ENCODE measurements at places on chromosomes 12 and 14.

DNA sequence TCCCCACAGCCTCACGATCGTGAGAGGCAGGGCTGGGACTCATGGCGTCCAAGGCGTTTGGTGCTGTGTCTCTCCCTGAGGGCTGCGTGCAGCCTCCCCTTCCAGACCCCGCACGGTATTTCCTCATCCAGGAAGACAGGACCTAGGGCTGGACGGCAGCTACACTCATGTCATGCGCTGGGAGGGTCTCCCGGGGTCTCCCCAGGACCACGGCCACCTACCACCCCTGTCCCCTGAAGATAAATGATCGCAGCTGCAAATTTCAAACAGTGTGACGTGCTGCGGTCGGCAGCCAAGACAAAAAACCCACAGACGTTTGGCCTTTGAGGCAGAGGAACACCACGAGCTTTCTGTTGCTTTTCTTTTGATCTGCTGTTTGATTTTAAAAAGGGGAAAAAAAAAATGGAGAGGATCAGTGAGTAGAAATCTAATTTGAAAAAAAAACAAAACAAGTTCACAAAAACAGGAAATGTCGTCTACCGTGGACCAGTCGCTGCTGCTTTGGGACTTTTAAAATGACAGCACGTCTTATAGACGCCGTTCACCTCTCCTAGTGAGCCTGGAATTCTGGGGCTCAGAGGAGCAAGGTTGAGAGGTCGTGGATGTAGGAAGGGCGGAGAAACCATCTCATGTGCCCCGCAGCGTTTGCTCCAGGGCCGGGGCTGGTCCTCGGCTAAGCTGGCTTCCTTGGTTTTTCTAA is 237.6 kb downstream of the SLC41A2 start:
- no peak for DNase-seq

- DNase-seq = no peak
Measured at GRCh38 chr12:71871116-71871515, 31.6 kb downstream of the TBC1D15 start.

GRCh38 chr12:89593233-89593632 is 67.4 kb upstream of the POC1B start:
- no peak for DNase-seq

DNA sequence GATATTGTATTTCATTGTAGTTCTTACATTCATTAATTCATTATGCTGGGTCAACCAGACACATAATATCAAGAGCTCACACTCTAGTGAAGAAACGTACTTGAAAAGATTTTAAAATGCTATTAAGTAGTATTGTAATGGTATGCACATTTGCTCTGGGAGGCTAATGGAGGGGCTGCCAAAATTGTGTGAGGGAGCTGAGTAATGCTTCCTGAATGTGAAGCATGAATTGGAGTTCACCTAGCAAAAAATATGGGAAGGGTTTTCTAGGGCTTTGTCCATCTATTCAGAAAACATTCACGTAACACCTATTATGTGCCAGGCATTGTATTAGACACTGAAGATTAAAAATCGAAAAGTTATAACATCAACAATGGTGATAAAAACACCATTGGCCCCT is 403.8 kb upstream of the PDE3A start:
- no peak for DNase-seq

DNA sequence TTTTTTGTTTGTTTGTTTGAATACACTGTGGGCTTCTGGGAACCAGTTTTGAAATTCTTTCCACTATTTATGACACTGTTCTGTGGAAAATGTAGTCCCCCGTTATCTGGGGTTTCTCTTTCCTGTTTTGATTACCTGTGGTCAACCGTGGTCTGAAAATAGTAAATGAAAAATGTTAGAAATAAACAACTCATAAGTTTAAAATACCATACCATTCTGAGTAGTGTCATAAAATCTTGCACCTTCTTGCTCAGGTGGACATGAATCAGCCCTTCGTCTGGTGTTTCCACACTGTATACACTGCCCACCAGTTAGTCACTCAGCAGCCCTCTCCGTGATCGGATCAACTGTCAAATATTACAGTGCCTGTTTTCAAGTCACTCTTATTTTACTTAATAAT is 5.1 kb upstream of the PAPOLA start:
- no peak for DNase-seq

- DNase-seq = no peak
Measured at GRCh38 chr12:90299666-90300065, 591.0 kb upstream of the ATP2B1 start.

- DNase-seq = no peak
Measured at GRCh38 chr12:56792678-56793077, 29.6 kb downstream of the HSD17B6 start.

DNA sequence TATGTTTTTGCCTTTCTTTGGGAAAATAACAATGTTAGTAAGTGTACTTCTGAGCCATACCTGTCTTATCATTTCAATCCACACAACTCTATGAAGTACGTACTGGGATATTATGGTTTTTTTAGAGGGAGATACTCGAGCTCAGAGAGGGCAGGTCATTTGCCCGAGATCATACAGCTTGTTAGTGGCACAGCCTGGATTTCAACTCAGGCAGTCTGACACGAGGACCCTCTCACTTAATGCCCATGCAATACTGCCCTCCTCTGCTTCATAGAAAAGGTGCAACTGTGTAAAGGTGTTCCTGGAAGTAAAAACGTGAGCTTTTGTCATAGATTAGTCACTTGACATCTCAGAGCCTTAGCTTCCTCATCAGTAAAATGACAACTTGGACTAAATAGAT is 128.0 kb downstream of the NDUFA12 start:
- DNase-seq = no peak

GRCh38 chr12:122871851-122872780 is 23.8 kb downstream of the VPS37B start:
- peak; percentile 78 for DNase-seq

GRCh38 chr12:103350116-103350515 is 145.7 kb downstream of the C12orf42 start:
- no peak for DNase-seq

- DNase-seq = no peak
Measured at GRCh38 chr12:68239309-68239982, 13.8 kb upstream of the IL26 start.

DNA sequence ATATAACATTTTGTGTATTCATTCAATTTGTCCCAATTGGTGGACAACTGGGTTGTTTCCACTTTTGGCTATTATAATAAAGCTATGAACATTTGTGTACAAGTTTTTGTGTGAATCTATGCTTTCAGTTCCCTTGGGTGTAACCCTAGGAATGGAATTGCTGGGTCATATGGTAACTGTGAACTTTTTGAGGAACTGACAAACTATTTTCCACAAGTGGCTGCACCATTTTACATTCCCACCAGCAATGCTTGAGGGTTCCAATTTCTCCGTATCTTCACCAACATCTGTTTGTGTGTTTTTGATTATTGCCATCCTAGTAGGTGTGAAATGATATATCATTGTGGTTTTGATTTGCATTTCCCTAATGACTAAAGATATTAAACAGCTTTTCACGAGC is 13.0 kb downstream of the LPCAT3 start:
- no peak for DNase-seq

- no peak for DNase-seq
Measured at GRCh38 chr12:4221258-4221620, 52.3 kb upstream of the CCND2 start.
